ENCODE measurements at places on chromosomes 2 and 18. TPM values are rescaled to one million over a fixed set of nuclear protein-coding genes. Genes with fewer than 3 reads are reported as not detected.

Gene MSH2
- total RNA-seq = 7.1 TPM

Gene C2orf80
- not detected for total RNA-seq

Gene MARCHF7
- 61.4 TPM for total RNA-seq

Gene FHL2
- 0.42 TPM for total RNA-seq

- no peak for DNase-seq
- H3K27ac ChIP-seq = no peak overlapping the region
- peaks cover 64% of the 10 kb centered on the region for H3K36me3 ChIP-seq
- H3K27me3 ChIP-seq = no peaks in the 10 kb centered on the region
Observed at GRCh38 chr2:61229936-61230335, 67.9 kb downstream of the C2orf74 start.

GRCh38 chr2:37774976-37775907, 103.8 kb upstream of the CDC42EP3 start:
- no peaks in the 10 kb centered on the region for H3K4me1 ChIP-seq
- no peaks in the 10 kb centered on the region for H3K27me3 ChIP-seq
- H3K4me3 ChIP-seq = no peak overlapping the region

- no peaks in the 10 kb centered on the region for H3K27me3 ChIP-seq
- no peak overlapping the region for H3K27ac ChIP-seq
- no peak for DNase-seq
- no peak overlapping the region for H3K4me3 ChIP-seq
Observed at GRCh38 chr18:29172756-29173067, 995.8 kb upstream of the CDH2 start.

DNA sequence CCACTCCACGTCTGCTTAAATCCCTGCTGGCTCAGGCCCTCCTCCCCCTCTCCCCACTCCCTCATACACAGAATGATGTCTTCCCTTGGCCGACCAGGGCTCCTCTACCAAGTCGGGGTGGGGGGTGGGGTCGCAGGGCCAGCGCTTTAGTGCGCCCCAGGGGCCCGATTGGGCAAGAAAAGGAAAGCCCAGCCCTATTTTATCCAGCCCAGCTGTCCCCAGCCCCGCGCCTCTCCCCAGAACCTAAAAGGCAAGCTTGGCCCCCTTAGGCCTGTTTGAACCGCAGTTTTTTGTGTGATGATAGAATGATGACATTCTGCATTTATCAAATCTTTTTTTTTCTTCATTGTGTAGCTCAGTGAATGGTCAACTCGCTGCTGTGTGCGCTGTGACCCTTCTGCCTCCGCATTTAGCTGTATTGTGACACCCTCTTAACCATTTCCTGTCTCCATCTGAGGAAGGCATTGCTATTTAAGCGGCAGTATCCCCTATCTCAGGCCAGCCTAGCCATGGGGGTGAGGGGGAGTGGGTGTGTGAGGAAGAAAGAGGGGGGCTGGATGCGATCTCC, 231.4 kb downstream of the HAUS1 start:
- H3K27ac ChIP-seq = no peak overlapping the region
- peaks cover 35% of the 10 kb centered on the region for H3K27me3 ChIP-seq
- H3K4me3 ChIP-seq = no peak overlapping the region
- peaks cover 23% of the 10 kb centered on the region for H3K4me1 ChIP-seq
- no peaks in the 10 kb centered on the region for H3K36me3 ChIP-seq

DNA sequence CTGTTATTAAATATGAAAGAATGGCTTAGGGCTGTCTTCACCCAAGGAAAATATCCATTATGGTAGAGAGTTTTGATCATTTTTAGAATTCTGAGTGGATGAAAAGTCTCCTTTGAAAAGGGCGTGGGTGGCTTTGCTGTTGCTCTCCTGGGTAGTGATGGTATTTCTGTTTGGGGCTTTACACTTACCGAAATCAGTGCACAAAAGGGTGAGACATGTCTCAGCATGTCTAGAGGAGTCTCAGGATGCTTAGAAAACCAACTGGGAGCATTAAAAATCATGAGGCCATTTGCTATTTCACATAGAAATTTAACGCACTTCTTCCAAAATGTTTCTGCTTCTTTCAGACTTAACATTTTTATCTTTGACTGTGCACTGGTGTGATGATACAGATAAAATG, 49.6 kb downstream of the ZCCHC2 start:
- no peak overlapping the region for H3K27ac ChIP-seq
- peaks cover 71% of the 10 kb centered on the region for H3K36me3 ChIP-seq
- H3K4me1 ChIP-seq = no peaks in the 10 kb centered on the region
- no peaks in the 10 kb centered on the region for H3K27me3 ChIP-seq
